ENCODE measurements at places on chromosomes 1 and 21. TPM values are rescaled to one million over a fixed set of nuclear protein-coding genes. Genes with fewer than 3 reads are reported as not detected.
A peak's percentile ranks its signal among the peaks of the same experiment; 100 is the strongest.

Gene CD34
- 21.2 TPM for total RNA-seq

Gene HSPA6
- total RNA-seq, result 11.0 TPM

Gene RAP1GAP
- total RNA-seq, result 26.9 TPM

Gene GJA9
- total RNA-seq, result not detected

Gene CDC42
- total RNA-seq, result 248 TPM

Gene TMEM201
- 11.5 TPM for total RNA-seq

Gene SERTAD4
- total RNA-seq, result 6.2 TPM

Gene TRAF5
- total RNA-seq, result 11.2 TPM

Gene PKLR
- 0.17 TPM for total RNA-seq

Gene IRF6
- 11.5 TPM for total RNA-seq

DNA sequence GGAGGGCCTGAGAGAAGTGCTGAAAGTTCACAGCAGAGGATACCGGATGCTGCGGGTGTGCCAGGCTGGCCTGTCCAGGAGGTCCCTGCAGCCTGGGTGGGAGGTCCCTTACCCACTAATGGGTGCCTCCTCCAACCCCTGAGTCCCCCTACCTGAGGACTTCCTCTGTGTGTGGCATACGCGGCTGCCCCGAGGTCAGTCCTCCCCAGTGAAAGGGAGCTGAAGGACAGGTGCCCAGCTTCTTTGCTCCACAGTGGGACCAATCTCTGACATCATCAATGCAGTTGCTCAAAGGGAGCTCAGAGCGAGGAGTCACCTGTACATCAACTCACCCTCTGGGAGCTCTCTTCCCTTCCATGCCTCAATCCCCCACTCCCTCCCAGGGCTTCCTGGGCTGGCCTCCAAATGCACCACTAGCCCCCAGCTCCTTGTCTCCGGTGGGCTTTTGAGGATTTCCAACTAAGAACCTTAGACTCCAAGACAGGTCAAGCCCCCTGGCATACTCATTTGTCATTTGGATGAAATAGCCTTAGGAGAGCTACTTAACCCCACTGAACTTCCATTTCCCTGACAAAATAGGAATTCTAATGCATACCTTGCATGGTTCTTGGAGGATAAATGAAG, 53.9 kb downstream of the PDE9A start:
- DNase-seq, result no peak

- no peak for DNase-seq
Observed at GRCh38 chr1:24319312-24319863, at the start of gene GRHL3. Gene GRHL3, plus strand, starts transcription at chr1:24319357. Its CDS starts 195 bp downstream, at chr1:24319552.

- DNase-seq, result no peak
Observed at GRCh38 chr21:36149788-36150711, 6.6 kb upstream of the DOP1B start.

DNA sequence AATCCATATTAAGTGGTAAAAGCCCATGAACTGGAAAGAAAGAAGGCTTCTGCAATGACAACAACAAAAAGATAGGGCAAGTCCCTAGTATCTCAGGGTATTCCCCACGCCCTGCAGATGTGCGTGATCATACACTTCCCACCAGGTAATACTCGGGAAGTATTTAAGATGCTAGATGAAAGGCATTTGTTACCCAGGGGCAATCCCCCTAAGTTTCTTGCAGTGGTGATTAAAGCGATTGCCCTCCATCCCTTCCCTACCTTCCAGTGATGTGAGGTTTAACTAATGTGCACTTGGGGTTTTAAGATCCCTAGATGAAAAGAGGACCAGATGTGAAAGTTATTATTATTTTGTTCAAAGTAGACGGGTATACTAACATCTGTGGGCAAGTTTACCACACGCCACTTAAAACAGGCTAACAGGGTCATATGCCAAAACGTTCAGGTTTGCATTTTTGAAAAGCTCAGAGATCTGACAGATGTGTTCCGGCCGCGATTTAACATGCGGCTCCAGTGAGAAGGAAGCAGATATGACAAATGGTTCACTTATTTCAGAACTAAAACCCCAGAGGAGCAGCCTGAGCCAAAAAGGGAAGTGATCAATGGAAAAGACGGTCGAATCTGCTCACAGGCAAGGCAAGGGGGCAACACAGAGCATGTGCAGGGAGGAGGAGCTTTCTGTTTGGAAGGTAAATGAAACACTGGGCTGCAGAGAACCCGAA, 17.4 kb downstream of the TIAM1 start:
- no peak for DNase-seq

GRCh38 chr1:106952776-106953175, 103.7 kb upstream of the PRMT6 start:
- DNase-seq, result no peak

DNA sequence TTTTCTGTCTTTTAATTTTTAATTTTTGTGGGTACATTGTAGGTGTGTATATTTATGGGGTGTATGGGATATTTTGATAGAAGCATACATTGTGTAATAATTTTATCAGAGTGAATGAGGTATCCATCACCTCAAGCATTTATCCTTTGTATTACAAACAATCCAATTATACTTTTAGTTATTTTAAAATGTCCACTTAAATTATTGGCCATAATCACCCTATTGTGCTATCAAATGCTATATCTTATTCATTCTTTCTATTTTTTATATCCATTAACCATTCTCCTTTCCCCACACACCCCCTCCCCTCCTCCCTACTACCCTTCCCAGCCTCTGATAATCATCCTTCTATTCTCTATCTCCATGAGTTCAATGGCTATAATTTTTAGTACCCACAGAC, 70.2 kb upstream of the TSHB start:
- no peak for DNase-seq

GRCh38 chr1:20174937-20175666, 10.8 kb upstream of the UBXN10 start:
- DNase-seq, result no peak

DNA sequence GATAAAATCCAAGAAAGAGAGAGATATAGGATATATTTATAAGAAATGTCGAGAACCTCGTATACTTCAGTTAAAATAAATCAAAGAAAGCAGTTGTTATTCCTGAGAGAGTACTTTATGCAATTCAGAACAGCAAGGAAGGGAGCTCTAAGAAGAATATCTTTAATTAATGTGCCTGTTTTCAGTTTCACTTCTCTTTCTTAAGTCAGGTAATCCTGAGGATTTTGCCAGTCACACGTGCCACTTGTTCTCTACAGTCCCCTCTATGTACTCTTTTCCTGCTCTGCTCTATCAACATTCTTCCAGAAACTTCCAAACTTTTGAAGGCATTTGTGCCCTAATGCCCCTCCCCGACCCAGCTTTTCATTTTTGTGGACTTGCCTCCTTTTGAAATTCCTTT, 211.9 kb downstream of the AKT3 start:
- no peak for DNase-seq

DNA sequence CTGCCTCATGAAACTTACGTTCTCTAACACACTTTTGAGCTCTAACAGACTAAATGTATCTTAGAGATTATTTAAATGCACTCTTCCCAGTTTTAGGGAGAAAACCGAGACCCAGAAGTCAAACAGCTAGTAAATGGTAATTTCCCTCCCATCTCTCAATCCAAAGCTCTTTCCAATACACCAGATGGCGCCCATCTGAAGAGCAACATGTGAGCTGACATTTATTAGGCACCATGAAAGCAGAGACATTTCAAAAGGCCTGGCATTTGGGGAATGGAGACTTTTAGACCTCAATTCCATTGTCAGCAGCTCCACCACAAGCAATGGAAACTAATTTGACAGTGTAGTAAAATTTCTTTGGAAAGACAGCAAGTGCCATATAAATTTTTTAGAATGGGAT, 191.4 kb downstream of the DAB1 start:
- no peak for DNase-seq

DNA sequence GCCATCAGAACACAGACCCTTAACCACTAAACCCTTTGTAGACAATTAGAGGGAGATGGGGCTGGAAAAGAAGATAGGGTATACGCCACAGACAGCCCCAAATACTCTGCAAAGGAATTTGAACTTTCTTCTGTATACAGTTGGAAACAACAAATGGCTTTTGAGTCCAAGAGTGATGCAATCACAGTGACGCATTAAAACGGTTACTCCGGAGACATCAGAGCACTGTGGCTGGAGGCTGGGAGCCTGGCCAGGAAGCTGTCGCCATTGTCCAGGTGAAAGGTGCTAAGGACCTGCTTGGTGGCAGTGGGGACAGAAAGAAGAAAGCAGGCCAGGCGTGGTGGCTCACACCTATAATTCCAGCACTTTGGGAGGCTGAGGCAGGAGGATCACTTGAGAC, 4.2 kb downstream of the FLAD1 start:
- DNase-seq, result no peak

- no peak for DNase-seq
Observed at GRCh38 chr1:21292503-21292983, 2.3 kb upstream of the ECE1 start.

DNA sequence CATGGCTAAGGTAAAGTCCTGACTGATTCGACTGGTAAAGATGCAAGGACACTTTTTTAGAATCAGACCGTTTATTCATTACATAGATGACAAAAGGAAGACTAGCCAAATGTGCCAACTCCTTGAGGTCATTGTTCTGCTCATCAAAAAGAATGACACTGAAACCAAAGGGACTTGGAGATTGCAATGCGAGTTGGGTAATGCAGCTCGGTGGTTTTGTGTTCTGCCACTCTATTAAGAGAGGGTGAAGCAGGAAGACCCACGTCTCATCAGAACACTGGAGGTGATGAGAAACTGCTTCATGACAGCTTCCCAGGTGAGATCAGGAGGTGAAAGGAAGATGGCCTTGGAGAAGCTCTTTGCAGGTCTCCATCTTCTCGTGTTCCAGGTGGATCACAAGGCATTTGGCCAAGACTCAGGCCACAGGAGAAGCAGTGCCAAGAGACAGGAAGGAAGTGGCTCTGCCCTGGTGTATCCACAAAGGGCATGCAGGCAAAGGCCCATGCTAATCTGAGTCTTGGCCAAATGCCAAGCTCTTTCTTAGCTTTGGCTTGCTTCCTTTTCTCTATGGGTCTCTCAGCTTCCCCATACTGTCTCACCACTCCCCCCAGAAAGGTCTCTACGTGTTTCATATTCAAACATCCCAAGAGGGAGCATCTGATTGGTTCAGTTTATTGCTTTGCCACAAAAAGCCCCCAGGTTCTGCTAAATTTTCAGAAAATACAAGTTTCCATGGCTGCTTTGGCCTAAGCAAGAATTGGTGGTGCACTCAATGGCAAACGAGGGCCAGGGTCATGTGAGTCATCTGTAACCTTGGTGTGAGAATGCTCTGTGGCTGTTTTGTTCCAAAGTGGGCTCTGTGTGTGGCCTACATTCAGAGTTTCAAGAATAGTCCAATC, 5.7 kb upstream of the CCT8 start:
- peak; percentile 58 for DNase-seq

GRCh38 chr1:25522031-25522655, 21.3 kb upstream of the LDLRAP1 start:
- no peak for DNase-seq

GRCh38 chr21:34892209-34892608, 156.9 kb downstream of the RUNX1 start:
- DNase-seq, result no peak

DNA sequence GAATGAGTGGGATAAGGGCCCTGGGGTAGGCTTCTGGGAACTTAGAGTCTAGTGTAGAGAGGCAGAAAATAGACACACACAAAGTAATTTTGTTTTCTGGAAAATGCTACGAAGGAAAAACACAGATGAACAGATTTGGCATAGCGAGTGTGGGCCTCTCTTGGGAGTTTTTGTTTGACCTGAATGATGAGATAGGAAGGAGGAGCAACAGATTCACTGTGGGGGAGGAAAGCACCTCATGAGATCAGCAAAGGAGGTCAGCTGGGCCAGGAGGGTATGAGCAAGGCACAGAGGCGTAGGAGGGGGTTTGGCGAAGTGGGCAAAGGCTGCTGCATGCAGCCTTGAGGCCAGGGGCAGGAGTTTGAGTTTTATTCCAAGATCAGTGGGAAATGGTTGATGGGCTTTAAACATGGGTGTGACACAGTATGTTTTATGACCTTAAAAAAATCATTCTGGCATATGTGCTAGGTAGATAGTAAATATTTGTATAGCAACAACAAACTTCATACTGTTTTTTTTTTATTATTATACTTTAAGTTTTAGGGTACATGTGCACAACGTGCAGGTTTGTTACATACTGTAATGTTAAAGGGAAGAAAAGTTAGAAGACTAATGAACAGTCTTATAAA, 57.9 kb downstream of the FGGY start:
- DNase-seq, result no peak

DNA sequence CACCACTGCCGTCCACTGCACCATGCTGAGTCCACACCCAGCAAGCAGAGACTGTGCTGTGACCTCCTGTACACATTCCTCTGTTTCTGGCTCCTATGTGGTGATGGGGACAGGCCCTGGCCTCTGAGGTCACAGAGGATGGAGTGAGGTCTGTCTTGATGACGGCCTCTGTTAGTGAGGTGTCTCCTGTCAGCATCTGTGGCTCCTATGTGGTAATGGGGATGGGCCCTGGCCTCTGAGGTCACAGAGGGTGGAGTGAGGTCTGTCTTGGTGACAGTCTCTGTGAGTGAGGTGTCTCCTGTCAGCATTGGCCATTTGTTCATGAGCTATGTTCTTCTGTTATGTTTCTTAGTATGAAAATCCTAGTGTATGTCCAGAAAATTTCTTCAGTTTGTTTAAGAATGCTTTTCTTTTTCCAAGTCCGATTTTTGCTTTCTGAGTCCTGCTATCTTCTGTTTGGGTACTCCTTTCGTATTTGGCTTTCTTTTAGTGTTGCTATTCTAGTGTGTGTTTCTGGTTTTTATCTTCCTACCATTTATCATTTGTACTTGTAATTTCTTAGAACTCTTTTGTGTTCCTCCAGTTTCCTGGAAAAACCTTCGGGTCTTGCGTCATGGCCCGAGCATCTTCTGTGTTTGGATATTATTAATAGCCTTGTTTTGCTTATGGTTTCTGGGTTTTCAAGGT, 13.4 kb downstream of the SNAP47 start:
- no peak for DNase-seq

DNA sequence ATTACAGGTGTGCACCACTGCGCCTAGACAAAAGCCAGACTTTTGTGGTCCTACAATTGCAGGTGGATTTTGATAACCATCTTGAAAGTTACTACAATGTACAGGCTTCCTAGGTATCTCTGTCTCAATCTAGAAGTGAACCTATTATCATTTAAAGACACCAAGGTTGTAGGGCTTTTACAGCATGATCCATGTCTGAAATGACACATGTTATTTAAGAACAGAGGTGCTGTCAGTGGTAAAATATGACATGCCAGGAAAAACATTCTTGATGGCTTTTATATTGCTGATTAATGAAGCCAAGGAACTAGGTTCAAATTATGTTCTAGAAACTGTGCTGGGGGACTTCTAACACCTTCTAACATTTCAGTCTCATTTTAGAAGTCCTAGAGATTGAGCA, 253.1 kb downstream of the SDCCAG8 start:
- DNase-seq, result no peak

DNA sequence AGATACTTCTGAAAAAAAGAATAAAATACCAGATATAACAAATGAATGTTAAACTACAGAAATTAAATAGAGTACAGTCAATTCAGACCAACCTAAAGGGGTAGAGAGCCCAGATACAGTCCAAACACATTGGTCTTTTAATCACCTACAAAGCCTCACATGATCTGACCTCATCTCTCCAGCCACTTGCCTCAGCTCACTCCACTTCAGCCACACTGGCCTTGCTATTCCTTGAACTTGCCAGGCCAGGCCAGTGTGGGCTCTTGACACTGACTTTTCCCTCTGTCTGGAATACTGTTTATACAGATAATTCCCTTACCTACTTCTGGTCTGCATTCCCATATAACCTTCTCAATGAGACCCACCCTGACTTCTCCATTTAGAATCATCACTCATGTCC, 17.0 kb upstream of the PPIE start:
- DNase-seq, result no peak

GRCh38 chr1:153293851-153294250, 18.9 kb downstream of the PGLYRP3 start:
- DNase-seq, result no peak

- DNase-seq, result no peak
Observed at GRCh38 chr1:86687595-86687994, 16.8 kb upstream of the SH3GLB1 start.
